ENCODE measurements at places on chromosomes 7 and 10.

DNA sequence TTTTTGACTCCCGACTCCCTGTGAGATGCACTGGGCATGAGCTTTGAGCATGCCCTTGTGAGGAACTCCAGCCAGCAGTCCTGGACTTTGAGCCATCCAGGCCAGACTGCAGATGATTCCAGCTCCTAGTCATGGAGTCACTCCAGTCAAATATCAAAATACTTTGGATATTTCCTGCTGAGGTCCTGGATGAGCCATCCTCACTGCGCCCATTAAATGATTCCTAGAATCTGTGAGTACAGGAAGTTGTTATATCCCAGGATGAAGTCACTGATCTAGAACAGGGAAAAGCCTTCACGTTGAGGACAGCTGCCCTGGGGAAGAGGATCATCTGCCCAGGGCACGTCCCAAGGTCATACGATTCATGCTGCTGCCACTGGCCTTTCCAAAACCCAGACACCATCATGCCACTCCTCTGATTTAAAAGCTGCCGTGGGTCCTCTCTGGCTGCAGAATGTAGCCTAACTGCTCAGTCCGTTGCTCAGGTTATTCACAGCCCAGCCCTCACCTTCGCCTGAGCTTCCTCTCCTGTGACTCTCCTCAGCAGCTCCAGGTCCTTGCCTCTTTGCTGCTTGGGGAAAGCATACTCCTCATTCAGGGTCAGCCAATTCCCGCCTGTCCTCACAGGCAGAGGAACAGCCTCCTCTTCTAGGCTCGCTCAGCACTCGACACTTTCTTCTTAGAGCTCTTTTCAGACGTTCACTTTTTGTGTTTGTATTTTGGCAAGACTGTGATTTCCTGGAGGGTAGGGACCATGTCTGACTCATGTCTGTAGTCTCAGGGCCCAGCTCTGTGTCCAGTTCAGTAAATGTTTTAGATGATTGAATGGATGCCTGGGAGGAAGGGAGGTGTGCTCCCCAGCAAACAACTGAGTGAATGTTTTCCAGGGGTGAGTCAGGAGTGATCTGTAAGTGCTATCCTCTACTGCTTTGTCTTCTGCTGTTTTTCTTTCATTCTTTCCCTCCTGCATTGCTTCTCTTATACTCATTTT is 157.8 kb downstream of the SNX10 start:
- no peak for DNase-seq

- DNase-seq = no peak
These were observed 57.6 kb upstream of the PIK3CG start for GRCh38 chr7:106807474-106807873.

DNA sequence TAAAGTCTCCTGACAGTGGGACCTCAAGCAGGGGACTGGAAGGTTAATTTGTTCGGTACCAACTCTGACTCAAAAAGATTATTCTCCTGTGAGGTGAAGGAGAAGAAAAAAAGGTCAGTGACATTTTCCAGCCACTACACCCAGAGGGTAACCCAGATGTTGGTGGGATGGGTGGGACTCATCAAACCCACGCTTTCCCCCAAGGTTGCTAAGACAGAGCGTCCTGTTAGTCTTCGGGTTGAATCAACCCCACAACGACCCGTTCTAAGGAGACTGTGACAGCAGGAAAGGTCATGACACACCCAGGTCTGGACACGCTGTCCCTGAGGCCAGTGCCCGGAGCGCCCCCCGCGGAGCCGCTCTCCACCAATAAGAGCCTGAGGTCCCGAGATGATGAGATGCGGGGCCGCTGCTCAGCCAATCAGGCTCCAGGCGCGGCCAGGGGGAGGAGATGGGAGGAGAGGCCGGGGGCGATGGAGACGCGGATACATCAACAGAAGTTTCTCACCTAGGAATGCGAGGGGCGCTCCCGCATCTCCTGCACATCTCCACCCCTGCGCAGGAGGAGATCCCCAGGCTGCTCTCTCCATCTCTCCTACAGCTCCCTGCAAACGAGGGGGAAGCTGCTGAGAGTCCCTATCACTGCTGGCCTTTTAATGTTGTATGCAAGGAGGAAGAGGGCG is at the start of gene WNT16:
WNT16 (plus strand) TSS at position 493 of the 683 bp plus-strand sequence. CDS start 293 bp downstream, outside the sequence.
- no peak for DNase-seq

DNA sequence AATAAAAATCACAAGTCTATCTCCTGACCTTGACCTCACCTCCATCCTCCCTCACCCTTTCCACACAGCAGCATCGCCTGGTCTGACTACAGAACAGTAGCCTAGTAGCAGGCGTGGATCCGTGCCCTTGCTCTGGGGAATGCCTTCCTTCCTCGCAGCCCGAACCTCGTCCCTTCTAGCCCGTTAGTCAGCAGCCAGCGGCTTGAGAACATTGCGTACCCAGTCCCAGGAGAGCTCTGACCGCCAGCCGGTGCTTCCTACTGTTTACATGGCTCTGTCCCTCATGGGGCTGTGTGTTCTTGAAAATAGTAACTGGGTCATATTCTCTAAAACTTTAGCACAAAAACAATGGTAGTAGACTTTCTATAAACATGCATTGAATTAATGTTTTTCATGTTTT is 682.7 kb upstream of the IGFBP3 start:
- no peak for DNase-seq

- DNase-seq = no peak
These were observed 293.4 kb upstream of the LYZL1 start for GRCh38 chr10:28995497-28995896.

GRCh38 chr7:98724591-98724990 is 107.5 kb downstream of the NPTX2 start:
- no peak for DNase-seq

- DNase-seq = no peak
These were observed 223.4 kb downstream of the EBF3 start for GRCh38 chr10:129740532-129741279.

DNA sequence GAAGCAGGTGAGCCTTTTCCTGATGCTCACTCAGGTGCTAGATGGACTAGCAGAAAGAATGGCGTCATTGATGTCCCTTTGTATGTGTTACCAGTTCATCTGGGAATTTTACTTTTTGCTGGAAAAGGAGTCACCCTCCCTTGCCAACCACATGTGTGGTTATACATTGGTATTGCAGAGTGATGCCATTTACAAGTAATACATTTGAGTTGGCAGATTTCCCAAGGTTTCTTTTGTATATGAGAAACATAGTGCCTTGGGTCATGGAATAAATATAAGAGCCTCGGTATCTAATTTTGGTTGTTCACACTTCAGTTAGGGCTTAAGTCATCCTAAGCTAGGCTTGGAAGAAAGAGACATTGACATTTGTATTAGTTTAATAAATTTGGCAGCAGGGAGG is 10.4 kb upstream of the ATXN7L1 start:
- DNase-seq = no peak

- no peak for DNase-seq
These were observed 374.6 kb downstream of the DNAJB6 start for GRCh38 chr7:157711353-157711888.

DNA sequence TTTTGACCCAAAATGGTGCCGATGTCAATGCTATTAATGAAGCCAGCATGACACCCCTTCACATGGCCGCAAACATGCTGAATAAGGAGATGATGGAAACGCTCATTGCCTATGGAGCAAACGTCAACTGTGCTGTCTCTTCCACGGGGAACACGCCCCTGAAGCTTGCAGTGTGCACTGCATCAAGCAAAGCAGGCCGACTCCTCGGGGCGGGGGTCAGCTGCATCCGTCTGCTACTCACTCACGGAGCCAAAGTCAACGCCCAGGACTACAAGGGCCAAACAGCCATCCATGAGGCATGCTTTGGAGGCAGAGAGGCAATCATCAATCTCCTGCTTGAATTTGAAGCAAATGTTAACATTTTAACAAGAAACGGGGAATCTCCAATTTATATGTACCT is 4.5 kb downstream of the ANKRD61 start:
- no peak for DNase-seq

GRCh38 chr10:78821052-78821451 is 247.7 kb upstream of the ZMIZ1 start:
- no peak for DNase-seq

DNA sequence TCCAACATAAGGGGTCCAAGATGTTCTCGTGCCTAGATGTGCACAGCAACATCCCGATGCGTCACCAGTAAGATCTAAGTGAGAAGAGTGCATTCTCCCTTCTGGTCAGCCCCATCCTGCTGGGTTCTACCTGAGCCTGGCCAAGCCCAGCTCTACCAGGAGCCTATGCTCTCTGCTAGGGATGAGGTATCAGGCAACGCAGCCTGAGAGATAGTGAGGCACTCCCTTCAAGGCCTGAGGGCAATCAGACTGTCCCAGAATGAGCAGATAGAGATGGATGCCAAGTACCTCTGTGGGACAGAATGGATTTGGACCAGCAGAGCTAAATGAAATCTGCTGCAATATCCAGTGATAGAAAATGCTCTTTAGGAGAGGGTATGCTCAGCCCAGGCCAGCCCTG is 26.7 kb downstream of the DDC start:
- no peak for DNase-seq

- DNase-seq = no peak
These were observed 37.3 kb downstream of the VIPR2 start for GRCh38 chr7:159107161-159107892.

DNA sequence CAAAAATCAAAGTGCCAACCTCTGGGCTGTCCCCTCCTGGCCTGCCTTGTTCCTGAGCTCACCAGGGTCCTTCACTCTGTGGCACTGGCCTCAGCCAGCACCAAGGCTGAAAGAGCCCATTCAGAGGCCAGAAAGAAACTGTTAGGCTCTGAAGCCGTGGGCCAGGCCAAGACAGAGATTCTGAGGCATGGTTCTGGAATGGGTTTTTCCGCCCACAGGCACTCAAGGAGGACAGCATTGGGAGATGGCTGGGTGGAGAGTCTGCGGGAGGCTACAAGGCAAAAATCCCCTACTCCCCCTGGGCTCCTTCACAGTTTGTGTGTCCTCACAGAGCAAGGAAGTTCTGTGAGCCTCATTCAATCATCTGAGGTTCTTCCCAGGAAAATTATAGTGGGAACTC is 31.7 kb downstream of the GRIFIN start:
- DNase-seq = no peak

DNA sequence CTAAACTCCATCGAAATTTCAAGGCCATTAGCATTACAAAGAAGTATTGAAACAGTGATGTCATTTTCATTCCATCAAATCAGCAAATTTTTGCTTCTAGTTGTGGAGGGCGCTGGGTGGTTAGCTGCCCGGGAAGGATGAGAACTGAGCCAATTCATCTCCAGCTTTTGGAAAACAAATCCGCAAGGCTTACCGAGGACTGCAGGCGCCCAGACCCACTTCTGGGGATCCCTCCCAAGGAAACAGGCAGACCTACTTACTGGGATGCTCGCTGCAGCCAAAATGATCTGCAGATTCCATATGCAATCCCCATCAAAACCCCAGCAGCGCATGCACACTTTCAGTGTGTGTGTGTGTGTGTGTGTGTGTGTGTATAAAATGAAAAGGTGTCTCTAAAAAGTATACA is 19.2 kb downstream of the TNRC18 start:
- DNase-seq = no peak

GRCh38 chr7:27114881-27115220 is 12.4 kb upstream of the HOXA2 start:
- DNase-seq = no peak

- DNase-seq = peak; percentile 10
These were observed 115.3 kb downstream of the SGMS1 start for GRCh38 chr10:50508315-50509051.

GRCh38 chr7:48280100-48280499 is 108.8 kb downstream of the ABCA13 start:
- no peak for DNase-seq

DNA sequence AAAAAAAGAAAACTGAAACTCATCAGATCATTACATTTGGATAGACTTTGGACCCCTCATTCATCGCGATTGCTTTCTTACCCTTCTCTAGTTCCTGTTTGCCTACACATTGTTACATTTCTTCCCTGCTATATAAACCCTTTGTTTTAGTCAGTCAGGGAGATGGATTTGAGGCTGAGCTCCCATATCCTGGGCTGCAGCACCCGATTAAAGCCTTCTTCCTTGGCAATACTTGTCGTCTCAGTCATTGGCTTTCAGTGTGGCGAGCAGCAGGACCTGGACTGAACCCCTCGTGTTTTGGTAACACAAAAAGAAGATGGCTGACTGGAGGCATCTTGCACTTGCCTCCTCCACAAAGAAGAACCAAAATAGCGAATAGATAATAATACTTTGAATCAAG is 34.1 kb upstream of the ELOVL3 start:
- DNase-seq = no peak

DNA sequence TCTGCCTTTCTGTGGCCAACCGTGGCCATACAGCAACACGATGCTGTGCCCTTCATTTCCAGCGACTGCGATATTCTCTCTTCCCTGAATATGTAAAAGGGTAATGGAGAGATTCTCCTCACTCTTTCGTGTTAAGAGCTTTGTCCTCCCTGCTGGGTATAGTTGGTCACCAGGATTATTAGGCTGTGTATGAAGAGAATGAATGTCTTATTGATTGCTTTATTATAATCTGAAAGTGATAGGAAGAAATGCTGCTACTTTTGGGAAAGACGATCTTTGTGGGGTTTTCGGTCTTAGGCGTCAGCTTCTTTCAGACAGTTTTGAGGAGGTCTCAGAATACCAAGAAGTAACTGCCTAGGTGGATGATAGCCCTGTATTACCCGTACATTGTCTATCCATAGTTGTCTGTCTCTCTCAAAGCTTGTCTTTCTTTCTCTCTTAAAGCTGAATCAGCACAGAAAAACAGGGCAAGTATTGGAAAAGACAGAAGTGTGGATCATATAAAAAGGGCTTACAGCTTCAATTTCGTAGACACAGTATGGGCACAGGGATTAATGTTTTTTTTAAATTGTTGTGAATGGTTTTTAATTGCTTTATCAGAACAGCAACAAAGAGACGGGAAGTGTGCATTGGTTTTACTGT is 1.2 kb downstream of the AHCYL2 start:
- DNase-seq = no peak

DNA sequence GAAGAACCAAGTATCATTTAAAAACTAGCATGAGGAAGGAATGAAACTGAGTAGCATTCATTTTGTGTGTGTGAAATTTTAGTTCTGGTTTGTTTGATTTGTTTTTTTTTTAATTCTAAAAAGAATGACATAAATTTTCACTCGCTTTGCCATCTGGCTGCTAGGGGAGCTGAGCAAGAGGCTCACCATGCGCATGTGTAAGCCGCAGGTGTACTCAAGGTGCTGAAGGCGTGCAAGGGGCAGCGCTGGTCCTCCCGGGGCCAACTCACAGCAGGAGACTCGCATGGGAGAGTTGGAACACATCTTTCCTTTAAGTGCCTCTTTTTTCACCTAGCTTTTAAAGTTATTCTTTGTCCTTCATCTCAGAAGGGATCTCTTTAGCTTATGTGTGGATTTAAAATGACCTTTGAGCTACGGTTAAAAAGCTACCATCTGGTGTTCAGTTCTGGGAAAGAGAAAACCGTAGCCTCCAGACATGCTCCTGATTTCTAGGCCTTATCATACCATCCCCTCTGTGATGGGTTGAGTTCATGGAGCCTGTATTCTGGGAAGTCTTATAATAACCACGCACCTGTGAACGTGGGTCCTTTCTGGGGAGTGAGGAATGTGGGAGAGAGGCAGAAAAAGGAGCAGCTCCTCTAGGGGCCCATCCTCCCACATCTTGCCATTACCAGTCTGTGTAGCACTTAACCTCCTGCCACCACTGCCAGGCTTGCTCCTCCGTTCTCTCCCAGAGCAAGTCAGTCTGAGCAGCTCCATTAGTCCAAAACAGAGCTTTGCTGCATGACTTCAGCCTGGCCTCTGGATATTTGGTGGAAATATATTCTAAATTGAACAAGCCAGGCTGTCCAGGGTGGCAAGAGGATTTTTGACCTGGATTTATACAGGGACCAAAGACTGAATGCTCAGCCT is 61.9 kb downstream of the KLHDC10 start:
- DNase-seq = no peak

- DNase-seq = peak; percentile 50
These were observed 1.4 kb upstream of the KLF6 start for GRCh38 chr10:3786295-3787015.
